ENCODE measurements at places on chromosomes 1 and 21.

DNA sequence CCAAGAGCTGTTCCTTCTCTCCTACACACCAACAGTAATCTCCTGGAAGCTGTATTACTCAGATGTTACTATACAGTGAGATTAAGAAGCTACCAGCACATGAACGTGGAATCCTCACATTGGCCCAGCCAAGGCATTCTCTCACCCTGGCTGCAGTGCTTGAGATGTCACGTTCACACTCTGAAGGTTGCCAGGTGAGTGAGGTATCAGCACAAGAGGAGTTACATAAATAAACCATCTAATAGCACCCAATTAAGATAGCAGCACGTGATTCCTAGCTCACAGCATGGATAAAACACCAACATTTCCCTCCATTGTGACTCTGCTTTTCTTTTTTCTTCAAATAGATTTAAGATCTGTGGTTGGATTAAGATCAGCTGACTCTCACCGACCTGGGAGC, 182.8 kb downstream of the PLPP3 start:
- no peak for DNase-seq

GRCh38 chr1:116564426-116564825, 6.4 kb downstream of the CD58 start:
- DNase-seq = no peak

DNA sequence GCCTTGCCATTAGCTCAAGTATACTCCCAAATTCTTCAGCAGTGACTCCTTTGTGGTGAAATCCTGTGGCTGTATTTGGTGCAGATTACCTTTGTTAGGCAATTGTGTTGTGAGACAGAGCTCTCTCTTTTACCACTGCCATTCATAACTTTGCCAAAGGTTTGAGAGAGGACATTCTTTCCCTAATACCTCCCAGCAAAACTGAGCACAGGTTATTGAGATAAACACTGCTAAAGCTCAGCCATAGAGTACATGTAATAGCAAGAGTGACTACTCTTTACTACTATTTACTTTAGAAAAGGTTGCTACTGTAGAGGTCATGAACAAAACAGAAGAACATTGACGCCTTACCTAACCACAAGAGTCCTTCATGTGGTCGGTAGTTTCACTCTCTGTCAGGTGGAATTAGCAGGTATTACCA, 514.0 kb upstream of the ADAMTS5 start:
- peak; percentile 18 for DNase-seq

- no peak for DNase-seq
These were observed 940 bp downstream of the SOX13 start for GRCh38 chr1:204073837-204074273.

GRCh38 chr21:32975811-32976431, 49.8 kb upstream of the OLIG2 start:
- no peak for DNase-seq

DNA sequence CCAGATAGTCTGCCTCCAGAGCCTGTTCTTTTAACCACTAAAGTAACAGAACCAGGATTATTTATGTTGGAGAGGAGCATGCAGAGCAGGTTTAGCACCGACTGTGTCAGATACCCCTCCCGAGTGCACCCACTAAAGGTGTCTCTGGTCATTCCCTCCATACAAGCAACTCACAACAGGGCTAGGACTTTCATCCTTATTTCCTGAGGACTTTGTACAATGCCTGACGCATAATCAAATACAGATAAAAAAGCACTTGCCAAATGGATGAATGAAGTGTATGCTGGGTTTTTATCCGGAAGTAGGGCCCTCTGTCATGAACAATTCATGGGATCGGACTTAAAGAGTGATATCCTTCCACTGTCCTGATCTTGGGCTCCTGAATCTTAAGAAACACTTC, 26.0 kb downstream of the RPL5 start:
- DNase-seq = no peak

DNA sequence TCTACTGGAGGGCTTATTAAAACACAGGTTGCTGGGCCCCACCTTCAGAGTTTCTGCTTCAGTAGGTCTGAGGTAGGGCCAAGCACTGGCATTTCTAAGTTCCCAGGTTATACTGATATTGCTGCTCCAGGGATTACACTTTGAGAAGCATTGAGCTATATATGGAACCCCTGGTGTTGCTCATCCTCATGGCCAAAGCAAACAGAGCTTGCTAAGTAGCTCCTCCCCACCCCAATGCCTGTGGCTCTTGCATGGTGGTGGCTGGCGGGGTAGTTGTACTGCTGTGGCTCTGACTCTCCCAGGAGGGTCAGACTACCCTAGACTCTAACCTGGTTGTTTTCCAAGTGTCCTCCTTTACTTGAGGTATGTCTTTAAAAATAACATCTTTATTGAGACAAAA, 143.6 kb downstream of the SPATA46 start:
- DNase-seq = no peak

DNA sequence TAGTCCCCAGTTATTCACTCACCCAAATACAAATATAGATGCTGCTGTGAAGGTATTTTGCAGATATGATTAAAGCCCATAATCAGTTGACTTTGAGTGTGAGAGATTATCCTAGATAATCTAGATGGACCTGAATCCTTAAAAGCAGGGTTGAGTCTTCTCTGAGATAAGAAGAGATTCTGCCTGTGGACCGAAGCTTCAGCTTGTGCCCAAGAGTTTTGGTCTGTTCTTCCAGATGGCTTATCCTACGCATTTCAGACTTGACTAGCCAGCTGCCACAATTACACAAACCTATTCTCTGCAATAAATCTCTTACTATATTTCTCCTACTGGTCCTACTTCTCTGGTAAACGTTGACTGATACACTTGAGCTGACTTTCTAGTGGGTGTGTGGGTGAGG, 145.1 kb downstream of the KCNJ6 start:
- DNase-seq = no peak

- no peak for DNase-seq
These were observed 203.1 kb downstream of the TRABD2B start for GRCh38 chr1:47794081-47794480.

GRCh38 chr1:24929398-24930259, 447 bp downstream of the RUNX3 start:
- peak; percentile 45 for DNase-seq

DNA sequence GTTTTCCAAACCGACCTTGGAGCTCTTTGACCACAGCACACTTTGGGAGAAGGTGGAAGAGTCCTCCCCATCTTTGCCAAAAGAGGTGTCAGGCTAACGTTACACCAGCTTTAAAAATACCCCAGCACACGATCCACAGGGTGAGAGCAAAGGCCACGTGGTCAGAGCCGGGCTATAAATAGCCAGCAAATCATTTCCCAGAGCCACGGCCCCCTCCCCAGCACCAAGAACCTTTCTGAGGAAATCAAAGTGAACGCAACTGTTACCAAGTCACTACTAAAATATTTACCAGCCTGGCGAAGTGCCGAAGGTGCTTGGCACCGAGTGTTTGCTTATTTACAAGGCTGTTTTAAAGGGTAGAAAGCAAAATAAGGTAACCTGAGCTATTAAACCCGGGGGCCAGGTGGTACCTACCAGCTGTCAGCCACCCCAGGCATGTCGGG, 72.4 kb downstream of the CASZ1 start:
- DNase-seq = no peak

DNA sequence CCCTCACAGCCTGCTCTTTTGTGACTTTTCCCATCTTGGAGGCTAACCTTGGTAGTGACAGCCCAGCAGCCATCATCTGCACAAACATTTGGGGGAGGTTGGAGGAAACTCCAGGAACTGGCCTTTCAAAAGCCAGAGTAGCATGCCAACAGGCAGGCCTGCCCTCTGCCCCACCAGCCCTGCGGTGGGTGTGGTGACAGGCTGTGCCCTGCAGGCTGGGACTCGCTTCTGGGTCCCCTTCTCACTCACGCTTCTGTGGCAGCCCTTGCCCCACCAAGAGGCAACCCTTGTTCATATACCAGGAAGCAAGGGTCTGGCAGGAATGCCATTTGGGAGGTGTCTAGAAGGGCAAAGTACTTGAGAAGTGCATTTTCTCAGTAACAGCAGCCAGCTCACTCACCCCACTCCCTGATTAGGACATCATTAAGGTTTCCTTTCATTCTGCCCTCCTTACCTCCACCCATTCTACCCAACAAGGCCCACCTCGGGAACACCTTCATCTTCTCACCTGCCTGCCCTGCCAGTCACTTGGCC, 20.8 kb upstream of the FAM3B start:
- DNase-seq = no peak

DNA sequence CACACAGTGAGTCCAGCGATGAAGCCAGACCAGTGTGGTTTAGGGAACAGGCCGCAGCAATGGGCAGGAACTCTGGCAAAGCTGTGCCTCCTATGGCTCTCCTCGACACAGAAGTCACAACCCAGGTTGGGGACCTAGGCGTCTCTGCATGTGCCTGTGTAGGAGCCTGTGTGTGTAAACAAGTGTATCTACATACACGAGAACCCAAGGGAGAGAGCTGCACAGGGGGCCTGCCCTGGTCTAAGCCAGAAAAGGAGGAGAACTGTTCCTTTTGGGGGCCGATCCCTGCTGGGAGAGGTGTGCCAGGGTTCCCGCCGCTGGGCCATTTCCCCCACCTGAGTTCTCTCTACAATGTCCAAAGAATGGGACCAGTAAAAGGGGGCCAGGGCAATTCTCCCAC, 56.0 kb downstream of the CD247 start:
- DNase-seq = no peak

GRCh38 chr1:58123051-58123450, 423.5 kb downstream of the OMA1 start:
- no peak for DNase-seq

GRCh38 chr1:166888373-166889111, 12.5 kb upstream of the TADA1 start:
- no peak for DNase-seq

- no peak for DNase-seq
These were observed 50.0 kb downstream of the YARS1 start for GRCh38 chr1:32767156-32767555.

DNA sequence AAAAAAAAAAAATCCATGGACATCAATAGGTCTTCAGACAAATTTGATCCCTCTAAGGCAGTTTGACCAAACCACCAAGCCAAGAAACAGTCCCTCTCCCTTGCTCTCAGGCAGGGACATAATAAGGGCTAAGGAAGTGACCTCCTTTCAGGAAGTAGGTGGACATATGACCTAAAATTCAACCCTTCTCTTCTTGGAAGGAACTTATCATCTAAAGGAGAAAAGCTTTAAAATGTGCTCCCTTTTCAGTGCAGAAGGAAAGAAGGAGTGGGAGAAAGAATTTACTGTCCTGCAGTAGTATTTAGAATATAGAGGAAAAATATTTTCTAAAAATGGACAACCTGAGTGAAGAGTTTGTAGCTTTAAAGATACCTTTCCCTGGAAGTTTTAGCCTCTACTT, 118.1 kb downstream of the DTL start:
- no peak for DNase-seq

GRCh38 chr1:19384113-19384512, 72.0 kb downstream of the SLC66A1 start:
- DNase-seq = no peak

DNA sequence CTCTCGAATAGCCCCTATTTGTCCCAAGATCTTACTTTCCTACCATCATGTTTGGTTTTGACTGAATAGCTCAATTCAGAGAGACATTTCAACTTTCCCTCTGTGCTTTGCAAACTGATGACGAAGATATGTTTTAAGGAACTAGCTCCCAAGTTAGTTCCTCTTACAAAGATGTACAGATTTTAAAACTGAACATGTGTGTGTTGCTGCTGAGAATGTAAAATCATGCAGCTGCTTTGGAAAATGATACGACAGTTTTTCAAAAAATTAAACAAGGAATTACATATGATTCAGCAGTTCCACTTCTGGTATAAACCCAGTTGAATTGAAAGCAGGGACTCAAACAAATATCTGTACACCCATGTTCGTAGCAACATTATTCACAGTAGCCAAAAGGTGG, 33.6 kb downstream of the KIF26B start:
- DNase-seq = no peak

- no peak for DNase-seq
These were observed 16.9 kb downstream of the PTPRF start for GRCh38 chr1:43547538-43548072.

DNA sequence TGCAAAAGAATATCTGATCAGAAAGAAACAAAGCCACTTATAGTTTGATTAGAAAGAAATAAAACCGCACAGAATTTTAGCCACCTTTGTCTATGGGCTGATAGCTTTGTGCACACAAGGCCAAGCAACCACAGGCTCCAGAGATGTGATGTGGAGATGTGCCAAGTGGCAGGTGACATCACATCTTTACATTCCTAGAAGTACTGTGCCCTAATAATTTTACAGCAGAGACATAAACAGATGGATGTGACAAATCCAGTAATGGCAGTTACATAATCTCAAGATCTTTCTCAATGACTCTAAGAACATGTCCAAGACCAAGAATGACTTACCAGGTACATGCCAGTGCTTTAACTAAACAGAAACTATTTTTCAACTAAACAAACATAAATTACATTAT, 159.5 kb downstream of the LTN1 start:
- peak; percentile 44 for DNase-seq

DNA sequence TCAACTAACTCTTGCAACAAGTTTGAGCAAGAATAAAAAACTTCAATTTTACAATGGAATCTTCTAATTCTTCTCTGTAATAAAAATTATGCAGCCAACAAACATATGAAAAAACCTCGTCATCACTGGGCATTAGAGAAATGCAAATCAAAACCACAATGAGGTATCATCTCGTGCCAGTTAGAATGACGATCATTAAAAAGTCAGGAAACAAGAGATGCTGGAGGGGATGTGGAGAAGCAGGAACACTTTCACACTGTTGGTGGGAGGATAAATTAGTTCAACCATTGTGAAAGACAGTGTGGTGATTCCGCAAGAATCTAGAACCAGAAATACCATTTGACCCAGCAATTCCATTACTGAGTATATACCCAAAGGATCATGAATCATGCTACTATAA, 327.5 kb upstream of the LYPLAL1 start:
- DNase-seq = no peak

DNA sequence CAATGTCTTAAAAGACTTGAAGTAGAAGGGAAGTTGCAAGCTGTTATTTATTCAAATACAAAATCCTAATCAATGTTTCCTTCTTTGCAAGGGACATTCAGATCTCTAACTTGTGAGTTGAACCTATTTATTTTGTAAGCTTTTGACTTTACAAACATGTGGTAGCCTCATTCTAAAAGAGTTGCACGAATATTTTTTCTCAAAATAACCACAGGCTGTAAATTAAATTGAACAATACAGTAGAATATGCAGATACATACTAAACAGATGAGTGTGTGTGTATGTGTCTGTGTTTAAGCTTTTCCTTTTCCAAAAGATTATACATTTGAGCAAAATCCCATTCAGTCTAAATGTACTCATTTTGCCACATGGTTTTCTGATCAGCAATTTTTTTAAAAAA, 4.8 kb upstream of the DYNLT5 start:
- DNase-seq = no peak

GRCh38 chr1:215402147-215402546, 165.0 kb upstream of the KCTD3 start:
- no peak for DNase-seq

- no peak for DNase-seq
These were observed 104.8 kb downstream of the PAX7 start for GRCh38 chr1:18735224-18735997.
